ENCODE measurements at places on chromosomes 2 and 18. TPM values are rescaled to one million over a fixed set of nuclear protein-coding genes. Genes with fewer than 3 reads are reported as not detected.

Gene FTCDNL1
- 0.52 TPM for total RNA-seq

Gene MYL1
- total RNA-seq, result not detected

Gene ATP9B
- 15.6 TPM for total RNA-seq

Gene CDH7
- 7.3 TPM for total RNA-seq

Gene MAIP1
- 49.2 TPM for total RNA-seq

Gene KCTD1
- 15.8 TPM for total RNA-seq

Gene UGT1A5
- not detected for total RNA-seq

Gene NUP35
- total RNA-seq, result 25.0 TPM

Gene TUBA3D
- total RNA-seq, result not detected

Gene GCG
- not detected for total RNA-seq

DNA sequence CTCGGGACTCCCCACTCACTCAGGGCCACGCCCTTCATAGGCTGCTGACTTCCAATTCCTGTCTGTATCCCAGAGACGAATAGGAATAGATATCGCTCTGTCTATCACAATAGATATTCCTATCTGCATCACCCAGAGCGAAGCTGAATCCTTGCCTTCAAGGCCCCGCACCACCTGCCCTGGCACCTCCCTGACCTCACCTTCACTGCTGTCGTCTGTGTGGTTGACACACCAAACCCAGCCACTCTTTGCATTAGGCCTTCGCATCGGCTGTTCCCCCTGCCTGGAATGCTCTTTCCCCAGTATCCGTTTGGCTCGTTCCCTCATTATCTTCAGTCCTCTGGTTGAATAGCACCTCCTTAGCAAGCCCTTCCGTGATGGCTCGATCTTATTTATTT, 43.5 kb downstream of the ATOH8 start:
- DNase-seq, result no peak

DNA sequence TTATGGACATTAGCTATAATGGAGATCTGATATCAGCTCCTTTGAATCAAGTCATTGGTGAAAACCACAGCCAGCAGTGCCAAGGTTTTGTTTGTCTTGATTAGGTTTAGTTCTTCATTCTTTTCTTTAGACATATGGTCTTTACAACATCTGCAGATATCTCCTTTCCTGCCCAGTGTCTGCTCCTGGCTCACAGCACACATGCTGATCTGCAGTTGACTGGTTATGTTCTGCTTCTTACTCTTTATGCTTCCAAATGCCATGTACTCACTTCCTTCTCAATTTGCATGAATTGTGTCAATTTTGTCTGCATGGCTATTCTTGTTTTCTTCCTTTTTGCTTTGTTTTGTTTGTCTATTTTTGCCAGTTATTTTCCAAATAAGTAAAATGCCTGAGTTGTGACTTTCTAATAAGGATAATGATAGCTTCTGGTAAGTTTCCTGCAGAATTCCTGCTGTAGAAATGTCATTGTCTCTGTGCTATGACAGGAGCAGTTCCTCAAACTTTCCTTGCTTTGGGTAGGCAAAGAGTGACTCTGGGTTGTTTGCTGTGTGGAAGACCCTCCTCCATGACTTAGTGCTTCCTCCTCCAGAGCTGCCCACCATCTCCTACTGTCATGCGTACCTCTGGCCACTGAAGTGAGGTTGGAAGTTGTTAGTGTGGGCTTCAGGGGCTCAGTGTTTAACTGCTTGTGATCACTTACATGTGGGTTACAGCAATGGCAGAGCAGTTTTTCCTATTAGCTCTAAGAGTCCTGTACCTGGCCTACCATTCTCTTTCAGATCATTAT, 8.2 kb downstream of the ARHGAP25 start:
- no peak for DNase-seq

- DNase-seq, result no peak
Measured at GRCh38 chr2:43084699-43085091, 141.7 kb downstream of the ZFP36L2 start.

DNA sequence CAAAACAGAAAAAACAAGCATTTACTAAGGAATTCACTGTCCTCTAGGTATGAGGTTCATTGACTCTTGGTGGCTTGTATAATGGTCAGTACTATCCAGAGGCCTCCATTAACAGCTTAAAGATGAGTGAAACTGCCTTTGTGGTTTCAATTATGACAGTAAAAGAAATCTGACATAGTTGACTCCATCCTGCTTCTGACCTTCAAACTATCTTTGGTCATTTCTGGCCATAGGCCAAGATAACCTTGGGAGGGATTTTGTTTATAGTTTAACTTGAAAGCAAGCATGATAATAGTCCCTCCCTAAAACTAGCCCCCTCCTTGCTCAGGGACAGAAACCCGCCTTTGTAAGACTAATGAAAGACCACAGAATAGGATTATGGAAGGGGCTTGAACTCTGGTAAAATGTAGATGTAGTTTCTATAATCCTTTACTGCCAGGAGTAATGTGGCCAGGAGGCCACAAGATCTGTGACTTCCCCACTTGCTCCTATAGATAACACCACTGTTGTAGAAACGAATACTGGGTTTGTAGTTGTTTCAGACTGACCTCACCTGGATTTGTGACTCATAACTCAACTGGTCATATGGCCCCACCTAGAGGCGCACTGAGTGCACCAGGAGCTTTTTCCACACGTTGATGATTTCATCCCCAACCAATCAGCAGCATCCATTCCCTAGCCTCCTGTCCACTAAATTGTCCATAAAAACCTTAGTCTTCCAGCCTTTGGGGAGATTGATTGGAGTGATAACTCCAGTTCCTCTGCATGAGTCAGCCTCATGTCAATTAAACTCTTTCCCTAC, 8.6 kb upstream of the PLEKHM3 start:
- peak; percentile 91 for DNase-seq

GRCh38 chr2:200449149-200449548, 60.7 kb downstream of the KCTD18 start:
- no peak for DNase-seq

GRCh38 chr2:158715357-158715756, 79.8 kb upstream of the DAPL1 start:
- no peak for DNase-seq

- peak; percentile 51 for DNase-seq
Measured at GRCh38 chr18:59268721-59269562, 4.3 kb downstream of the RAX start.

DNA sequence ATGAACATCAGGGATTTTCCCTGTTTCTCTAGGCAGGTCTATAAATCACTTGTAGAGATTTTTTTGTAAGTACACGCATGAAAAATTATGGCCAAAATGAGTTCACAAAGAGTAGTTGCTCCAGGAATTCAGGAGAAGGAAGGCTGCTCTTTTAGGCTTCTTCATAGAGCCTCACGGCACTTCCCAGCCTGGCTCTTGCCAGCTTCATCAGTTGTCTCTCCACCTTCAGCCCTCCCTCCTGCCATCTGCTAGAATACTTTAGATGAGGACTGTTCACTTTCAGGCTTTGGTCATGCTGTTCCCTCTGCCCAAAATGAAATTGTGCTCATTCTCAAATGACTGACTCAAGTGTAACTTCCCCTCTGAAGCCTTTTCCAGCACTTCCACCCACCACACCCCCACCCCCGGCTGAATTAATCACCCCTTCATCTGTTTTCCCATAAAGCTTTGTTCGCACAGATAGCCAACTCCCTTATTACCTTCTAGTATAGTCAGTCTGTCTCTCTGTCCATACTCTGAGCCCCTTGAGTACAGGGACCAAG, 1.8 kb upstream of the ABCA12 start:
- DNase-seq, result no peak

DNA sequence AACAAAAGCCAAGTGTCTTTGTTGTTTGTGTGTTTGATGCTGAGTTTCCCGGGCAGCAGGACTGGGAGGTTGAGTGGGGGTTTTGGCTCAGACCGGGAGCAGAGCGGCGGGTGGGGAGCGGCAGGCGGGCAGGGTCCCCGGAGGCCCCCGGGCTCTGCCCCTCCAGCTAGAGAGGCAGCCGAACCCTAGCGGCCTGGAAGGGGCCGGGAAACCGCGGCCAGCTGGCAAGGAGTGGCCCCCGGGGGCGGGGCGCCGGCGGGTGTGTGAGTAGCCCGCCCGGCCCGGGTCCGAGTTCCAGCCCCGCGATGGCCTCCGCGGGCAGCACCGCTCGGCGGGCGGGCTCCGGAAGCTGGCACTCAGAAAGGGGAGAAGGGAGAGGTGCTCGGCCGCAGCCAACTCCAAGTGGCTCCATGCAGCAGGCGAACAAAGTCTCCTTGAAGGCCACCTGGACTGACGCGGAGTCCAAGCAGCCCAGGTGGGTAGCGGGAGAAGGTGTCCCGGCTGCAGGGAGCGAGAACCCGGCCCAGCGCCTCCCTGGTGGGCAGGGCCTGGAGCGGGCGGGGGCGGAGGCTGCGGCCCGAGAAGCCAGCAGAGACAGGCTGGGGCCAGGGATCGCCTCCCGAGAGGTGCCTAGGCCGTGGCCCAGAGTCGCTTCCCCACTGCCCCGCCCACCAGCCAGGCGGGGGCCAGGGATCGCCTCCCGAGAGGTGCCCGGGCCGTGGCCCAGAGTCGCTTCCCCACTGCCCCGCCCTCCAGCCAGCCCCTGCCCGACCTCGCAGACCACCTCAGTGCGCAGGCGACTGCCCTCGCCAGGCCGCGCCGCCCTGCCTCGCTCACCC, at the start of gene ANKRD53:
Gene ANKRD53, plus strand, starts transcription at position 290 of the 839 bp plus-strand sequence. Its CDS starts 16 bp downstream, at position 306.
- DNase-seq, result no peak

GRCh38 chr2:69013142-69013839, at the start of gene ANTXR1:
TSS of gene ANTXR1 (plus strand) at chr2:69013179. CDS start at chr2:69013500, 321 bp downstream.
- peak; percentile 80 for DNase-seq

GRCh38 chr2:201887773-201888425, 81.6 kb downstream of the CDK15 start:
- no peak for DNase-seq

- no peak for DNase-seq
Measured at GRCh38 chr18:22021701-22022100, 147.7 kb upstream of the GATA6 start.

- no peak for DNase-seq
Measured at GRCh38 chr2:47239119-47239969, 84.2 kb upstream of the STPG4 start.

- DNase-seq, result peak; percentile 41
Measured at GRCh38 chr2:18167871-18168270, 289.4 kb downstream of the KCNS3 start.

GRCh38 chr2:235930701-235931100, 237.5 kb downstream of the GBX2 start:
- no peak for DNase-seq

DNA sequence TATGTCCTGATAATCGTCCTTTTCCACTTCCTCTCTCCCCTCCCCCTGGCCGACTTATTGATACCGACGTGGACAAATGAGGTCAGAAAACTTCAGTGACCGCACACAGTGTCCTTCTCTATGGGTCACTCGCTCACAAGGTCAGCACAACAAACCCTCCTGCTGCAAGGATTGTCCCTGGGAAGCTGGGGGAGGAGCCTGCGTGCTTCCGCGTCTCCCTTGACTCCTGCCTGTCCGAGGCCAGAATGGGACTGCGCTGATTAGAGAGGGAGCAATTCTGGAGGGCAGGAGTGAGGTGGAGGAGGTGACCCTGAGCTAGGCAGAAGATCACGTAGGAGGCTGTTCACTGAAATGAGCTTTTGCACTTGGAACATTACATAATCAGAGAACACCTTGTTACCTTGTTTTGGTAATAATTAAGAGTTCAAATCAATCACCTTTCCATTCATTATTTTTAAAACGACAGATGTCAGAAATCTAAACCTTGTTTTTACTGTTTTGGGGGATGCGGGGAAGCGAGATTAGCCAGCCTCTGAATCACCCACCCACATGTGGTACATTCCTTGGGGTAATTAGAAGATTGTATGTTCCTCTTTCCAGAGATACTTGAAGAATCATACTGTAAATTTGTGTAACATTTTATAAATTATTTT, 70.6 kb downstream of the CTAGE1 start:
- DNase-seq, result no peak

- DNase-seq, result peak; percentile 92
Measured at GRCh38 chr2:166375736-166376487, at the start of gene SCN9A. TSS of gene SCN9A (minus strand) at chr2:166375944. CDS start at chr2:166311756, 64,188 bp downstream.

DNA sequence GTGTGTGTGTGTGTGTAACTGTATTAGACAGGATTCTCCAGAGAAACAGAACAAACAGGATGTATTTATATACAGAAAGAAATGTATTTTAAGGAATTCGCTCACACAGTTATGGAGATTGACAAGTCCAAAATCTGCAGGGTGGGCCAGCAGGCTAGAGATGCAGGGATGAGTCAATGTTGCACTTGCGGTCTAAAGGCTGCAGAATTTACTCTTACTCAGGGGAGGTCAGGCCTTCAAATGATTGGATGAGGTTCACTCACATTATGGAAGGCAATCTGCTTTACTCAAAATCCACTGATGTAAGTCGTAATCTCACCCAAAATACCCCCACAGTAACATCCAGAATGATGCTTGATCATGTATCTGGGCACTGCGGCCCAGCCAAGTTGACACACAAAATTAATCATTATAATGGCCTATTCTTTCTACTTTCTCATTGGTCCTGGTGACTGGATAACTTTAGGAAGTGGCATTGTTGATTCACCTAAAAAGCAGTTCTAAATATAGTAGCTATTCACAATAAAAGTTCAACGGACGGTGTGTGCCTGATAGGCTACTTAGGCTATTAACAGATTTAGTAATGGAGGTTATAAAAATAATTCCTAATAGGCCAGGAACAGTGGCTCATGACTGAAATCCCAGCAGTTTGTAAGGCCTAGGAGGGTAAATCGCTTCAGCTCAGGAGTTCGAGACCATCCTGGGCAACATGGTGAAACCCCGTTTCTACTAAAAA, 40.6 kb upstream of the ACYP2 start:
- peak; percentile 91 for DNase-seq

Data from PC-3 (cell line).